Lung microvascular endothelial cell (primary cell): ENCODE measurements at places on chromosomes 5 and 9. TPM values are rescaled to one million over a fixed set of nuclear protein-coding genes. Genes with fewer than 3 reads are reported as not detected.

- no peak for DNase-seq
These were observed 58.3 kb downstream of the NRG2 start for GRCh38 chr5:139984816-139985215.

GRCh38 chr5:125140855-125141254, 394.4 kb upstream of the ZNF608 start:
- DNase-seq = peak; percentile 52

GRCh38 chr5:134129411-134130238, 15.1 kb downstream of the TCF7 start:
- DNase-seq = no peak

DNA sequence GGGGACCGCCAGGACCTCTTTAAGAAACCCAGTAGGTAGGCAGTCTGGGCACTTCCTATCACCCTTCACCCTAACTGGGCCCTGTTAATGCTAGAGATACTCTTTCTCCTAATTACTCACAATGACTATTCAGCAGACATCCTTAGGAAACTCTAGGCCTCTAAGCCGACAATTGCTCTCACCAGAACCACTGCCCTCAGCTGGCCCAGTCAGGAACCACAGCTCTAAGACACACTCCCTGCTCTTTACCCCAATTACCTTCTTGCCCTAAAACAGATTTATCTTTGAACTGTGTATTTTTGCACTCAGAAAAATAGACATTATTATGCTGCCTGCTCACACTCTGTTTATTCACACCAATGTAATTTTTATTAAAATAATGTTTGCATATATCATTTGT, 432.6 kb upstream of the SLC30A5 start:
- DNase-seq = peak; percentile 14

The TRIM7 gene
- 0.99 and 4.6 TPM in 2 replicates for total RNA-seq

The CSF1R gene
- total RNA-seq = not detected in 2 replicates

DNA sequence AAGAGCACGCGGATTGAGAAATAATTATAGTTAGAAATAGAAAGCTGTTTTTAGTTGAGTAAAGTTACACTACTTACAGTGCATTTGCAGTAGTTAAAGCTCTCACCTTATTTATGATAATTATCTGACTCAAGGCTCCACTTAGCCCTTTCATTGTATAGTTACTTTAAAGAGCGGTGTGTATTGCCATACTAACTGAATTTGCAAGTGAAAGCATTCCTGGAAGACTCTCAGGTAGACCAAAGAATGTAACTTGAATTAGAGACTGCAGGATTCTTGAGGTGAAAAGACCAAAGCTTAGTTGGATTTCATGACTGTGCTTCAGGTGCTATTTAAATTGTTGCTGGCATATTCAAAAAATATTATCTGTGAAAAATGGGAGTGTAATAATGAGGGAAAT, 4.2 kb upstream of the RASA1 start:
- DNase-seq = no peak

The STK10 gene
- 27.2 and 30.0 TPM in 2 replicates for total RNA-seq

DNA sequence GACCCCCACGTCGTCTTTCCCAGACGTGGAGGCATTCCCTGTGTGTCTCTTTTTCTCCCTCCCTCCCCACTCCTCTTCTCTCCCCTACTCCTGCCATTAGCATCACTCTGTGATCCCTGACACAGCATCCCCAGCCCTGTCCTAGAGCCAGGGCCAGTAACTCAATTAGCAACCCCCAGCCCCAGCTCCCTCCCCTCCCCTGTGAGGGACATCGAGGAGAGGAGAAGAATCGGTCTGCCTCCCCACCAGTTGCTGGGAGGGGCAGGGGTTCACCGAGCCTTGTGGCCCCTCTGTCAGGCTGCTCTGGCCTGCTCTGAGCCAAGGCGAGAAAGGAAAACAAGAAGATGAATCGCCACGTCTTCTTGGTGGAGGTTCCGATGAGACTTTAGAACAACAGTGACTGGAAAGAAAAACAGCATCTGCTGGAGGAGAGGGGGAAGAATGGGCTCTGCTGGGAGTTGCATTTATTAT, 123.1 kb downstream of the PAPPA start:
- DNase-seq = no peak
